ENCODE measurements at places on chromosomes 13 and 19.

DNA sequence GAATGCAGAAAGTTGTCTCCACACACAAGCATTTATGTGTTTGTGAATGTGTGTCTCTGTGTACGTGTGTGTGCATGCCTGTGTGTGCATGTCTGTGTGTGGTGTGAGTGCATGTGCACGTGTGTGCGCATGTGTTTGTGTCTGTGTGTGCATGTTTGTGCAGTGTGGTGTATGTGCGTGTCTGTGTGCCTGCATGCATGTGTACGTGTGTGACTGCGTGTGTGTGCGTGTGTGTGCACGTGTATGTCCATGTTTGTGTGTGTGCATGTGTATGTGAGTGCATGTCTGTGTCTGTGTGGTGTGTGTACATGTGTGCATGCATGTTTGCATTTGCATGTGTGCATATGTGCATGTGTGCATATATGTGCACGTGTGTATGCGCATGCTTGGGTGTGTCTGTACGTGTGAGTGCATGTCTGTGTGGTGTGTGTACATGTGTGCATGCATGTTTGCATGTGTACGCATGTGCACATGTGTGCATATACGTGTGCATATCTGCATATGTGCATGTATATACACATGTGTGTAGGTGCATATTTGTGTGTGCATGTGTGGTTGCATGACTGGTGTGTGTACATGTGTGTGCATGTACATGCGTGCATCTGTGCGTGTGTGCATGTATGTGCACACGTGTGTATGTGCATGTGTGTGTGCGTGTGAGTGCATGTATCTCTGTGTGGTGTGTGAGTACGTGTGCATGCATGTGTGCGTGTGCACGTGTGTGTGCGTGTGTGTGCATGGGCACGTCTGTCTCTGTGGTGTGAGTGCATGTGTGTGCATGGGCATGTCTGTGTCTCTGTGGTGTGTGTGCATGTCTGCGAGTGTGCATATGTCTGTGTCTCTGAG is 8.2 kb upstream of the TMEM255B start:
- no peak for DNase-seq

DNA sequence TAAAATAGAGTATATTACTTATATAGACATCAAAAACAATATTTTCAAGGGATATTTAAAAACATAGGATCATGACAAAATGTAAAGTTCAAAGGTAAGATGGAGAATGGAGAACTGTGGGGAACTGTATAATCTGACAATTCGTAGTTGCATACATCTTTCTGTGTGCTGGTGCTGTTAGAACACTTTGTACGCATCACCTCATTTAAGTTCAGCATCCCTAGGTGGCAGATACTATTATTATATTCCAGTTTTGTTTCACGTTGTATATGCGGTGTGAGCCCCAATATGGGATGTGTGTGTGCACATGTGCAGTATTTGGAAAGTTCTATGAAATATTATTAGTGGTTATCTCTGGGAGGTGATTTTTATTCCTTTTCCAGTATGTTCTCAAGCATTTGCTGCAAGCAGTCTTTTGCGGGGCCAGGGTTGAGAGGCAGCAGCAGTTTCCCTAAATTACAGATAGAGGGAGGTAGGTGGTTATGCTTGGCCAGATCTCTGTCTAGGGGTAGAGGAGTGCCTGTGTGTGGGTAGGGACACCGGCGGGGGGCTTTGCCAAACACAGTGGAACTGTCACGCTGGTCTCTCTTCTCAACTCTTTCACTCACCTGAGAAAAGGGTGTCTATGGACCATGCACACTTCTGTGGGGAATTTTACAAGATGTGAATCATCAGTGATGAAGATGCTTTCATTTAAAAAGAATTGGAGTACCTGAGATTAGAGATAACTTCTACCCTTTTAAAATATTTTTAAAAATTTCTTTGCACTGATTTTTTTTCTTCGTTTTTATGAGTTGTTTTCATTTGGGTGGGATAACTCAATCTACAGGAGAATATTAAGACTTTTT is 55.6 kb upstream of the ALOX5AP start:
- DNase-seq = no peak

- DNase-seq = no peak
These were observed 14.0 kb downstream of the SYMPK start for GRCh38 chr19:45848922-45849321.

GRCh38 chr13:51151463-51151862 is 40.4 kb upstream of the C13orf42 start:
- no peak for DNase-seq

- DNase-seq = no peak
These were observed 3.2 kb downstream of the SYDE1 start for GRCh38 chr19:15110418-15110815.

- no peak for DNase-seq
These were observed 95.3 kb upstream of the TNFSF11 start for GRCh38 chr13:42478531-42479156.

GRCh38 chr19:29001141-29001581 is 211.8 kb downstream of the UQCRFS1 start:
- DNase-seq = no peak

- DNase-seq = no peak
These were observed 17.0 kb downstream of the POU2F2 start for GRCh38 chr19:42115219-42115618.

DNA sequence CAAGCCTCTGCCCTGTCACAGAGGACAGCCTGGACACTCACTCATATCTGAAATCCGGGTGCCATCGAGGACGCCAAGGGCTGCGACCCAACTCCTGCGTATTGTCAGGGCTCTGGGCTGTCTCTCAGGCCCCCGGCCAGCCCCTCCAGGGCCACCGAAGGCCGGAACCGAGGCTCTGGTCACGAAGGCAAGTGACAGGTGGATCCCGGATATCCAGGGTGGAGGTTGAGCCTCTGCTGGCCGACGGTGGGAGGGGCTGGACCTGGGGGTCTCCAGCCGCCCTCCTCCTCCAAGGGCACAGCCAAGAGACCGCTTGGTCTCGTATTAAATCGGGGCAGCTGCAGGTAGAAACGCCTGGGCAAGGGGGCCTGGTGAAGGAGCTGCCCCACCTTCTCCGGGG is 5.4 kb downstream of the RNF126 start:
- DNase-seq = no peak

DNA sequence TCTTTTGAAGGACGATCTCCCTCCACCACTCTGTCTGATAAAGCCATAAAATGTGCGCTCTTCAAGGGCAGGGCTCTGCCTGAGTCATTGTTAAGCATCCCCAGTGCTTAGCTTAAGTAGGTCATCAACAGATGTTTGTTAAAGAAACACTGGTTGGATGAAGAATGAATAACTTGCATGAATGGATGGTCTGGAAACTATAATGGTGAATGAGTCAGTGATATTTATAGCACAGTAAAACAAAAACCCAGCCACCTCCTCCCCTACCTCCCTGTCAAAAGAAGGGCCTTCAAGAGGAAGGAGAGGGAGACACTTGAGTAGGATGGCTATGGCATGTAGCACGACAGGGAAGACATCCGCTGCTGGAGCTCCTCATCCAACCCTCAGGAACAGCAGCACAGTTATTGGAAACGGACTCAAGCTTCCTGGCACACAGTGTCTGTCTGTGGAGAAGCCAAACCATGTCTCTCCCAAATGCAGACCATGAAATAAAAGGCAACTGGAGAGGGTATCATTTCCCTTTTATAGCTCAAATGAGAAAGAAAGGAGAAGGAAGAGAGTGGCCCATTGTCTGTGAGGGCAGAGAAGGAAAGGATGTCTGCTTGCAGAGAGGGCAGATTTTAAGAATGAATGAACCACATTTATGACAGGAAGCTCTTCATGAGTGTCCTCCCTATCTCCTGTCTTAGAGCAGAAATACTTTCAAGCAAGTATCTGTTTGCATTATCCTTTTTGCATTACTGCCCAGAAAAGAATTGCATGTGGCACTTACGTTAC is 183.5 kb upstream of the UBL3 start:
- no peak for DNase-seq

DNA sequence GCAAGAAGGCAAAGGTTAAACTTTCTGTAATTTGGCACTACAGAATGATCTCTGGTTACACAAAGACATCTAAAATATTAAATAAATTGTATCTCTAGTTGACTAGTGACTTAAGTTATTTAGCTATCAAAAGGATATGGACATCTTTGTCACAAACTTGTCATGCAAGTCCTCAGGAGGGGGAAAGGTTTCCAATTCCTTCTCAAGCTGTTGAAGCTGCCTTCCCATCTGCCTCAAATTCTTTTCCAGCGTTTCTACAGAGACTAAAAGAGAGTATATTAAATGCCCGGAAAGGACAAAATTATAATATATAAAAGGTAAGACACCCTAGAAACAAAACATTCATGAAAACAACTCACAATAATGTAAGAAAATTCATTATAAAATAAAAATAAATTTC is 324.5 kb downstream of the DIAPH3 start:
- DNase-seq = no peak

DNA sequence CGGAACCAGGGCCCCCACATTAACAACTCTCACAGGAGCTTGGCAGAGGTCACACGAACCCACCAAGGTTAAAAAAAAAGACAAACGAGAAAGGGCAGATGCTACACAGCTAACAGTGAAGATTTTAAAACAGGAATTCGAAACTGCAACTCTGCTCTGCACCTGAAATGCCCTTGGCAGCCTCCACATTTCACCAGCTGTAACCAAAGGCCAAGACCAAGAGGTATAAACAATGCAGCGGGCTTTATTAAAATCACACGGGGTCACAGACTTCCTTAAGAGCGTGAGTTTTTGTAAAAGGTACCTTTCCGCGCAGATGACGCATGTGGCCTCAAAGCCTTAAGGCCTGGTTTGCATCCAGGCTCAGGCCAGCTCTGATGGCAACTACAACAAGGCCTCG is 88.2 kb downstream of the STK24 start:
- no peak for DNase-seq

DNA sequence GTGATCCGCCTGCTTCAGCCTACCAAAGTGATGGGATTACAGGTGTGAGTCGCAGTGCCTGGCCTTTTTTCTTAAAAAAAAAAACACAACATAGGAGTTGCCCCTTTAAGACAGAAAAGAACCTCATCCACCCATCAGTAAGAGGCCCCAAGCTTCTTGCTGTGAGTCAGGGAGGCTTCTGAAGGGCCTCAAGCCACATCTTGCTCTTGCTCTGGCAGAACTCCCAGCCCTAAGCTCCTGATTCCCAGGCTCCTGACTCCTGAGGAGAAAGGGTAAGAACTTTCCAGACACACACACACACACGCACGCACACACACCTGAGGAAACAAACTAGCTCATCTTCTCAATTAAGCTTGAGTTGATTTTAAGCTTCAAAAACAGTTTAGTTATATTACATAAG is 6.9 kb downstream of the ETFB start:
- DNase-seq = no peak

- no peak for DNase-seq
These were observed 391.5 kb upstream of the DACH1 start for GRCh38 chr13:72258340-72258981.

GRCh38 chr13:109725995-109726637 is 60.3 kb downstream of the IRS2 start:
- no peak for DNase-seq

GRCh38 chr13:20461481-20461859 is 64.2 kb downstream of the CRYL1 start:
- DNase-seq = no peak

- DNase-seq = no peak
These were observed 1.5 kb downstream of the ZNF576 start for GRCh38 chr19:43597876-43598275.

DNA sequence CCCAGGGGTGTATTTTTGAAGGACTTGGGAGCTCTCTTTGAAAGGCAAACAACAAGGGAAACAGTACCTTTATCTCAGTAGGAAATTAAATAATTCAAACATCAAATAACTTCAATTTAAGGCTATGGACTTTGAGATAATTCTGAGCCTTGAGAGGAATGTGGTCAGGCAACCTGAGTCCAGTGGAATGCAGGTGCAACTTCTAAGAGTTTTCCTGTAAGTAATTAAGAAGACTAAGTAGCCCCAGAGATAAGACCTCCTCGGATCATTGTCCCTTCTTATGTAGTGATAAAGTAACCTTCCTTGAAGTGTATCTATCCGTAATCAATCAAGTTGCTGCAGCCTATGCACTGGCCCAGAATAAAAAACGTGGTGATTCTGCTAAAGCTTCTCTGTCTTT is 29.2 kb downstream of the ZNF701 start:
- no peak for DNase-seq

- DNase-seq = no peak
These were observed 95.6 kb upstream of the ZNF98 start for GRCh38 chr19:22517496-22518411.

DNA sequence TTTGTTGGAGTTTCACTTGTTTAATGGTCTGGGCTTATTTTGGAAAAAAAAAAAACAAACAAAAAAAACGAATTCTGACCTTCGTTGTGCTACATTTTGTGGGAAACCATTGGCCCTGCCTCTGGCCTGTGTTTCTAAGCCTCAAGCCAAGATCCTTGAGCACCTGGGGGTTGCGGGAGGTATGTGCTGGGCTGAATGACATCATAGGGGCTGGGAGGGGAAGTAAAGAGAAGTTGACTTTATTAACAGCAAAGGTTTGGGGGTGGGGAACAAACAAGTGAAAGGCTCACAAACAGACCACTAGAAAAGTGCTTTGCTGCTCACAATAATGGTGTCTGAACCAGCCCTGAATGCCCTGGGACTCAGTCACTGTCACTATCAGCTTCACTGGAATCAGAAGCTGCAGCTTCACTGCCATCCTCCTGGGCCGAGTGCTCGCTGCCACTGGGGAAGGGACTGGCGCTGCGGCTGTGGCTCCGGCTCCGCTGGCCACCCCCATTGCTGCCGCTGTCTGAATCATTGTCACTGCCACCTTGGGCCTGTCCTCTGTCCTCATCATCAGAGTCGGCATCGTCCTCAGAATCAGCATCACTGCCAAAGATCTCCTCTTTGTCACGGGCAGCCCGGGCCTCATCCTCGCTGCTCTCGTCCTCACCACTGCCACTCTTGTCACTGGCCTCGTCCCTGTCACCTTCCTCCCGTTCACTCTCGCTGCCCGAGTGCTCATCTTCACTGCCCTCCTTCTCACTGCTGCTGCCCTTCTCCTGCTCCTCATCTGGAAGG is 5.1 kb downstream of the PAF1 start:
- DNase-seq = no peak

DNA sequence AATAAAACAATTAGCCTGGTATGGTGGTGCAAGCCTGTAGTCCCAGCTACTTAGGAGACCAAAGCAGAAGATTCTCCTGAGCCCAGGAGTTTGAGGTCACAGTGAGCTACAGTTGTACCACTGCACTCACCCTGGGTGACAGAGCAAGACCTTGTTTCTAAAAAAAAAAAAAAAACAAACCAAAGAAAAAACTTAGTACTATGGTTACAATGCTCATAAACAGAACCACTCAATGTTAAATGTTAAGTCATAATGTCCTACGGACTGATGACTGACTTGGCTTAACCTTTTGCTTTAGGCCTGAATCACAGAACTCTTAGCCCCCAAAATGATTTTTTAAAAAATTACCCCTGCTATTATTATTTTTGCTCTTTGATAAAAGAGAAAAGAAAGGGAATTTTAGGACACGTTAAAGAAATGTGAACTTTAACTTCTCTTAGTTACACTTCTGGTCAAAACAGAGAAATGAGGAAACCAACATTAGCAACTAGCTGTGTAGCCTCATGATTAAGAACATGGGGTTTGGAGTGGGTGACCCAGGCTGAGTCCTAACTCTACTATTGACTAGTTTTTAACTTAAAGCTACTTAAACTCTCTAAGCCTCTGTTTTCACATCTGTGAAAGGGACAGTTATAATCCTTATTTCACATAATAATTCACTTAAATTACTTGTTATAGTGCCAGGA is 13.7 kb upstream of the ELF1 start:
- no peak for DNase-seq

Measured in NCI-H2081 (cell line).